ENCODE measurements at places on chromosomes 1 and 21.

DNA sequence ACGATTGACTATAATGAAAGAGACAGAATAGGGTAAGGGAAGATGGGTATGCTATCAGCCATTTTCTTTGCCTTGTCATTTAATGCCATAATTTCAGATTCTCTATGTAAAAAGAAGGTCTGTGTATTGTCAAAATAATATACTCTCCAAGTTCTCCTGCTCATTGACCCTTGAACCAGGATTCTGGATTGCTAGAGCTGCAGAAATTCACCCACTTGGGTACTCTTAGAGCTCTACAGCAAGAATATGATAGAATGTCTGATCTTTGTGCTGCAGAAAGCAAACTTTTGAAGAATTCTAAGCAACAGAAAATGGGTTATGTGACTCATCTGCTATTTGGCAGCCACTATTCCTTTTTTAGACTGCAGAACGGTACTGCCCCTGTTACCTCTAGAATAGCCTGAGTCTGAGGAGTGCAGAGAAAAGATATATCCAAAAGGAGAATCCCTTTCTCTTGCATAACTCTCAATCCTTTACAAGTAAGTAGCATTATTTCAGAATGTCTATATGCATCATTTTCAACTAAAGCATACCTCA is 78.2 kb upstream of the TENT5C start:
- DNase-seq: no peak

DNA sequence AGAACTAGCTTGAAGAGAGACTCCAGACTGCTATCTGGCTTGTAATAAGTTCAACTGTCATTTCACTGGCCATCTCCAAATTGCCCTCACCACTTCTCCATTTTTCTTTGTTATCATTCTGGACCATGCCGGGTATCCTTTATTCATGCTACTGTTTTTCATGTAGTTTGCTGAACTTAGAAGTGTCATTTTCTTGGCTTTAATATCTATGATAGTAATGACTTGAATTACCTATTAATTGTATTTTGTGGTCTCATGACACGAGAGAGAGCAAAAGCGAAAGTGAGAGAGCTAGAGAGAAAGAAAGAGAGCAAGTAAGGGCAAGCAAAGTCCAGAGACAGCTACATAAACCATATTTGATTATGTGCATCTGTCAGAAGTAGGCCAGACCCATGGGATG is 184.9 kb upstream of the ATP1B1 start:
- DNase-seq: no peak

- no peak for DNase-seq
Measured at GRCh38 chr1:197862671-197863070, 39.8 kb upstream of the C1orf53 start.

GRCh38 chr1:30853350-30853749 is 55.2 kb downstream of the SDC3 start:
- no peak for DNase-seq

DNA sequence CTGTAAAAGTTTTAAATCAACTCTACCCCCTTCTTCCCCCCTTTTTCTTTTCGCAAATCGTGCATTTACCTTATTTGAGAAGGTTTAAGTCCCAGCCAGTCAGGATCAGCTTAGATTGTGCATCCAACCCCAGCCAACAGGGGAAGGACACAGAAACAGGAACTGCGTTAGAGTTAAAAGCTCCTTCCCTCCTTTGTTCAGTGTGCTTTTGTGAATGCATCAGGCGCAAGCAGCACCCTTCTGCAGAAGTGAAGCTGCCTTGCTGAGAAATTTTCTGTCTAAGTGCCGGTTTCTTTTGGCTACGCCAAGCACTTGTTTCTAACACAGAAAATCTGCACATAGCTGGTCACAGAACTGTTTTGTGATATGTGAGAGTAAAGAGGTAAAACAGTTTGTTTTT is 56.2 kb upstream of the PRRC2C start:
- DNase-seq: no peak

DNA sequence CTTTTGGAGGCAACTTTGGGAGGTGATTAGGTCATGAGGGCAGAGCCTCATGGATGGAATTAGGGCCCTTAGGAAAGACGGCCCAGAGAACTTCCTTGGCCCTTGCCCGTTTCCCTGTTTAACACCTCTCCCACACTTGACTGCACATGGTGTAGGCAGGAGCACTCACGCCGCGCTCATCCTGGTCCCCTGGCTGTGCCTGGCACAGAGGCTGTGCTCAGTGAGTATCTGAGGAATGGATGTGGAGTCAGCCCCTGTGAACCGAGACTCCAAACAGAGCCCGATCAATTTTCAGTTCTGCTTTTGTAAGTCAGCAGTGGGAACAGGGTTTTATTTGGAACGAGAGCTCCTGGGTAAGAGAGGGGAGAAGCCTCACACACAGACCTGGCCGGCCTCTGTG is 29.8 kb upstream of the ETV3 start:
- DNase-seq: no peak

DNA sequence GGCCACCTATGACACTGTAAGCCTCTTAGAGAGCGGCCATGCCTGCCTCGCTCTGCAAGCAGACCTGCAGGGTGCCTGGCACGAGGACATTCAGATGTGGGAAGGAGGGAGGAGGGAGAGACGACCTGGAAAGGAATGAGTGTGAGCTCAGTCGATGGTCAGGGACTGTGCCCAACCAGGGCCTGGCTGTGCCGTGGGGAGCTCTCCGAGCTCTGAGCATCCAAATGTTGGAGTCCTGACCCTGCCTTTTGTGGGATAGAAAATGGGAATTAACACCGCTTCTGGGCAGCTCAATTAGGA is 7.3 kb downstream of the CSTB start:
- DNase-seq: no peak

GRCh38 chr1:42877380-42877779 is 31.0 kb downstream of the ZNF691 start:
- DNase-seq: no peak

DNA sequence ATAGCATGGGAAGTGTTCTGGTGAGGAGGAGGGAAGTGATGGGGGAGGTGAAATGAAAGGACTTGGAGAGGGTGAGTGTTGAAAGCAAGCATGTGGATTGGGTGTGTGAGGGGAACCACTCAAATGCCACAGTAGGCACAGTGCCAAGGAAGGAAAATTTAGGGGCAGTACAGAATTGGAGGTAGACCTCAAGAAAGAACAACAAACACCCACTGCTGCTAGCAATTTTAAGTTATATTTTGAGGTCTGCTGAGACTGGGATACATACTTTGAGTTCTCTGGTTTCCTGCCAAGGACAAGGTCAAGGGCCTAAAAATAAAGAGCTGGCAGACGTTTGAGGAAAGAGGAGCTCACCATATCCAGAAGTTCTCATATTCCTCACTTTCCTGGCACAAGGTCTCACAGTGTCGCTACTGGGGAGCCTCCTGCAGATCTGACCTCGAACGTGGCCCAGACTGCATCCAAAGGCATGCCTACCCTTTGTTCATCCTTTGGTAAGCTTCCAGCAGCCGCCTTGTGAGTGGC is 104.0 kb downstream of the BRINP2 start:
- no peak for DNase-seq

GRCh38 chr1:43058545-43059360 is 100.1 kb upstream of the SLC2A1 start:
- no peak for DNase-seq

GRCh38 chr1:151982300-151983005 is 11.2 kb downstream of the S100A10 start:
- no peak for DNase-seq

DNA sequence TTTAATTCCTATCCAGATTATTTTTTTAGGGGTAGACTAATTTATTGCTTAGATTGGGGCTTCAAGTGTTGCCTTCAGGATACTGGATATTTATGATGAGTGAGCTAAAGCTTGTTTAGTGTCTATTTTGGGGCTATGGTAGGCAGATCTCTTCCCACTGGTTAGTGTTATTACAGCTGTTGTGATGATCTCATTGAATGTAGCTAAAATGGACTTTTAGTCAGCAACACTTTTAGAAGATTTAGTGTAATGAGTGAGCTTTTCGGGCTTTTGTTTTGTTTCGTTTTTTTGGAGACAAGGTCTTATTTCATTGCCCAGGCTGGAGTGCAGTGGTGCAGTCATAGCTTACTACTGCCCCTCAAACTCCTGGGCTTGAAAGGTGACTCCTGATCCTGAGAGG is 14.2 kb downstream of the THRAP3 start:
- no peak for DNase-seq

DNA sequence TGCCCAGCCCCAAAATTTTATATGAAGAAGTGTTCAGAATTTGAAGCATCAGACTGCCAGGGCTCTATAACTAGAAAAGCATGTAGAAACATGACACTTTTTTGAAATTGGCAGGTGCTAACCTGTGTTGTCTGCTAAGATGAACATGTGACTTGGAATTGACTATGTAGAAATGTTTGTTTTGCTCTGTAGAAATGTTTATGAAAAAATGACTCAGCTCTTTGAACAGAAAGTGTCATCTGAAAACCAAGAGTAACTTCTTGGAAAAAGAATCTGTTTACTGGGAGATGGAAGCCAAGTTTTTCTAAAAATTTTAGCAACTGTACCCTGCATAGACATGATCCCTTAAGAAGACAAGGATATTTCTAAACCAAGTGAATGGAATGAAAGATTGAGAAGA is 59.2 kb downstream of the LHX9 start:
- no peak for DNase-seq

DNA sequence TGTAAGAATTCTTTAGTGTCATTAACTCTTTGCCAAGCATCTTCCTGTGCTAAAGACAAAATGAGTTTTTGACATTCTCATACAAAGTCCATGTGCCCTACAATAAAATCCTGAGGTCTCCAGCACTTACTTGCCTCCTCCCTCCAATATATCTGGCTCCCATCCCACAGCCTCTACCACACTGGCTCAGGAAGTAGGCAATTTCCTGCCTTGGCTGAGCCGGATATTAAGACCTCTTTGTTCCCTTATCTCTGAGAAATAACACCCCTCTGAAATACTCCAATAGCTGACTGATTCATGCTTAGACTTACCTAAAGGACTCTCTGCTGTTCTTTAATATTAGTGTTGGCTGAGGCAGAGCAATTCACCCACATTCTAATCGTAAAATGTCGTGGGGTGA is 37.6 kb upstream of the GORAB start:
- no peak for DNase-seq

- no peak for DNase-seq
Measured at GRCh38 chr1:22711591-22712501, 1.2 kb downstream of the EPHB2 start.

DNA sequence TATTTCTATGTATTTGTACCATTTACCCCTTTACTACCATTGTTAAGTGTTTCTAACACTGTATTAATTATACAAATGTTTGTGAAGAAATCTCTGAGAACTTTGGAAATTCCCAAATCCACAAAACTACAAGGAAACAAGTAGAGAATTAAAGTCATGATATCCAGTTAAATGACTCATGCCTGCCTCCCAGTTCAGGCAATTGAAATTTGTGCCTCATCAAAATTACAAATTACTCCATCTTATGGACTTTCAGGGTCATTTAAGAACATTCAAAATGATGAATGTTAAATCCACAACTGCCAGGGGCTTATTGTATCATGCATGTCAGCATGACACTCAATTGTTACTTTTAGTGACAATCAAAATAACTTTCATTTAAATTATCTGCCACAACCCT is 282.4 kb downstream of the ZNF326 start:
- DNase-seq: no peak

GRCh38 chr1:85413169-85413568 is 51.8 kb downstream of the DDAH1 start:
- DNase-seq: no peak

GRCh38 chr21:35925497-35925896 is 134.8 kb downstream of the SETD4 start:
- no peak for DNase-seq

- DNase-seq: no peak
Measured at GRCh38 chr1:155940482-155940992, 901 bp upstream of the RXFP4 start.

DNA sequence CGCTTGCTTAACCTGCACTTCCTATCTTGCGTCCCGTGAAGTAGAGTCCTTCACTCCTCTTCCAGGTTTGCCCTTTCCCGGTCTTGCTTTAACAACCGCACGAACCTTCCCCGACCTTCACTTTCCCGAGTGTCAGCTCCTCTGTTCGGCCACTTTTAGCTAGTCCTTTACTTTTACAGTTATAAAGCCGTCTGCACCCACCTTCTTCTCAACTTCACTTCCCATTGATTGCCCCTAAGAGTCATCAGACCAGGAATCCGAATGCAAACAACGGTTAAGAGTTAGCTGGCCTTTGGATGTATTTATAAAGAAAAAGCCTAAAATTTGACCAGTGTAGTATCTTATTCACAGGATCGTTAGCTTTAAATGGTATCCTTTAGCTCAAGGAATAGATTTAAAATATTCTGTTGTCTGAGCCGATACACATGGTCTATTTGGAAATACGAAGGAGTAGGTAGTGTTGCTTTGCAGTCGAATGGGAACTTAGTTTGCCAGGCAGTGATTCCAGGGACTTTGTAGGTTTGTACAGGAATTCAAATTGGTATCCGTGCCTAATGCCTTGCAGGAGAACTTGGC is 1.4 kb downstream of the PPP2R5A start:
- no peak for DNase-seq

DNA sequence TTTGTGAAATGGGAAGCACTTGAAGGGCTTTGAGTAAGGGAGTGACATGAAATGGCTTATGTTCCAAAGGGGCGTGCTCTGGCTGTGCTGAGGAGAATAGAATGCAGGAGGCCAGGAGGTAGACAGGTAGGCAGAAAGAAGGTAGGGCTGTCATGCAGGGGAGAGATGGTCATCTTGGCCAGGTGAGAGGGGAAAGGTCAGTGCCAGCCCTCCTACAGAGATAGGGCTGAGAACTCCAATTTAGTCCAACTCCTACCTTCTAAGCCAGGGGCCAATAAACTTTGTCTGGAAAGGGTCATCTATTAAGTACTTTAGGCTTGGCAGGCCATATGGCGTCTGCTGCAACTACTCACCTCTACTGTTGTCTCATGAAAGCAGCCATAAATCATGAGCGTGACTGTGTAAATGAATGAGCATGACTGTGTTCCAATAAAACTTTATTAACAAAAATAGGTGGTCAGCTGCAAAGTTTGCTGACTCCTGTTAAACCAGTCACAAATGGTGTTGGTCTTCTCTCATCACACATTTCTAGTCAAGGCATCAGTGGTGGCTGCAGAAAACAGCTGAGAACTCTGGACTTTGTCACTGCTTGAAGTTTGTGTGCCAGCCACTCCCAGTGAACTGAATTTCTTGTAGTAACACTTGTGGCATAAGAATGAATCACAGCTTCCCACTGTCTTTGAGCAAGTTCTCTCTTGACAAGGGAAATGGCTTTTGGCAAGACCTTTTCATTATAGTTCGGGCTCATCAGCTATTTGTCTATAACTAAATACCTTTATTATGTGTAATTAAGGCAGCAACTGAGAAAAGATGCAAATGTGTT is 32.0 kb upstream of the CD2 start:
- no peak for DNase-seq

GRCh38 chr1:197664391-197664790 is 110.9 kb downstream of the DENND1B start:
- DNase-seq: no peak

GRCh38 chr1:7592120-7592798 is 178.8 kb upstream of the VAMP3 start:
- no peak for DNase-seq
